ENCODE measurements at places on chromosomes 2 and 18. TPM values are rescaled to one million over a fixed set of nuclear protein-coding genes. Genes with fewer than 3 reads are reported as not detected.

SFTPB gene
- total RNA-seq, result 0.09 TPM

LINC00305 gene
- total RNA-seq, result not detected

UGT1A7 gene
- 3.5 TPM for total RNA-seq

RNF144A gene
- total RNA-seq, result 10.4 TPM

CHRNG gene
- not detected for total RNA-seq

CCDC85A gene
- 0.39 TPM for total RNA-seq

C2orf81 gene
- 3.6 TPM for total RNA-seq

ERBB4 gene
- not detected for total RNA-seq

CHST9 gene
- not detected for total RNA-seq

MYO5B gene
- total RNA-seq, result 8.7 TPM

GALNT5 gene
- 2.4 TPM for total RNA-seq

SPP2 gene
- total RNA-seq, result not detected

ABCG5 gene
- not detected for total RNA-seq

SLC66A2 gene
- total RNA-seq, result 18.1 TPM

SIX2 gene
- 2.5 TPM for total RNA-seq

IL36RN gene
- 0.12 TPM for total RNA-seq

NLRC4 gene
- 0.11 TPM for total RNA-seq

AGXT gene
- total RNA-seq, result not detected
